ENCODE measurements at places on chromosomes 7 and 10.

- DNase-seq, result no peak
Observed at GRCh38 chr10:65838811-65839210, 1087.0 kb upstream of the LRRTM3 start.

GRCh38 chr7:104150470-104150869 lies 57.3 kb downstream of the ORC5 start:
- no peak for DNase-seq

DNA sequence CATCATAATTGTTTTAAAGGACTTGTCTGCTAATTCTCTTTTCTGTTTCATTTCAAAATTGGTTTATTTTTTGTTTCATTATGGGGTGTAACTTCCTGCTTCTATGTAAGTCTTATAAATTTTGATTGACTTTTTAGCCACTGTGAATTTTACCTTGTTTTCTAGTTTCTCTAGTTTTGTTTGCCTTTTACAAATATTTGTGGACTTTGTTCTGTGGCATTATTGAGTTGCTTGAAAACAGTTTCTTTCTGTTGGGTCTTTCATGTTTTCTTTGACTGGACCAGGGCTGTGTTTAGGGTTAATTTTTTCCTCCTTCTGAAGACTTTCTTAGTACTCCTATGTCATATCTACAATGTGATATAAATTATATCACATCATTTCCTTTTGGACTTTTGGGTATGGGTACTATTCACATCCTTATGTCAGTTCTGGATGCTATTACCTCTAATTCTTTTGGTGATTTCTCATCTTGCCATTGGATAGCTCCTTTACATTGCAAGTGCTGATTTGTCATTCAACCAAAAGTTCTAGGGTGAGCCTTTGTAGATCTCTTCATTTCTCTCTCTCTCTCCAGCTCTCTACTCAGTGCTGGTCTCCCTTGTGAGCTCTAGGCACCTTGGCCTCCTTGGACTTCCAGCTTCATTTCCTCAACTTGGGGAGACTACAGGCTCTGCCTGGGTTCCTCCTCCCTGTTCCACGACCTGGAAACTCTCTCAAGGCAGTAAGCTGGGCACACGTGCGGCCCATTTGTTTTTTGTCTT lies 36.9 kb downstream of the MLLT10 start:
- no peak for DNase-seq

GRCh38 chr7:150629347-150629746 lies 2.8 kb downstream of the GIMAP6 start:
- no peak for DNase-seq

DNA sequence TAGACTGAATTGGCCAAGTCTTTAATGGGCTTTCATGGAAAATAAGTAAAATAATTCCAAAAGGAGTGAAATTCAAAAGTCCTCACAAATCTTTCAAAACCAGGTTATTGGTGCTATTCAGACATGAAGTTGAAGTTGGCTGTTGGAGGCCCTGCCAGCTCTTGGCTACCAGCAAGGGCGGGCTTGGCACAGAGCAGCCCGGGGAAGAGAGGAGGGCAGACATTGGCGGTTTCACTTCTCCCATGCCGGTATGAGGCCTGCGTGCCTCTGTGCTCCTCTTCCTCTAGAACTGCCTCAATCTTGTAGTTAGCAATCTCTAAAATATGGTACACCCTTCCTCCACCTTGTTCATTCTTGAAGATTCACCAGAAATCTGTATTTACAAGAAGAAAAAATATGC lies 16.4 kb upstream of the NPS start:
- DNase-seq, result no peak

DNA sequence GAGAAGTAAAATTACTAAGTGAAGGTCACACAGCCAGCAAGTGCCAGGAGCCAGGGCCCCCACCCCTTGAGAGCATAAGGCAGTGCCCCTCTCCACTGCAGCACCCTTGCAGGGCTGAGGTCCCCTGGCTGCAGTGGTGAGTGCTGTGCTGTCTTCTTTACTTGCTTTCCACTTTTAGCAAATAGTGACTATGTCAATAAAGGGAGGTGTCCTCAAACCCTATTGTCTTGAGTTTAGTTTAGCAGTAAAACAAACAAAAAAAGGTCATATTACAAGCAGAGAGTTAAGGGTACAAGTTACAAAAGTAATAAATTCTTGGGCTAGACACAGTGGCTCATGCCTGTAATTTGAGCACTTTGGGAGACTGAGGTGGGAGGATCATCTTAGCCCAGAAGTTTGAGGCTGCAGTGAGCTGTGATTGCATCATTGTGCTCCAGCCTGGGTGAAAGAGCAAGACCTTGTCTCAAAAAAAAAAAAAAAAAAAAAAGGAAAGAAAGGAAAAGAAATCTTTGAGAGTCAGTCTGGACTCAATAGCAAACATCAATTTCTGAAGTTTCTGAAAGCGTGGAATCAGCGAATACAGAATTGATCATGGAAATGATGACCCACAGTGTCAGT lies 39.0 kb upstream of the KIF5B start:
- no peak for DNase-seq

GRCh38 chr7:103987451-103987850 lies 2.0 kb downstream of the RELN start:
- no peak for DNase-seq

- DNase-seq, result no peak
Observed at GRCh38 chr10:44715136-44715535, 196.0 kb upstream of the TMEM72 start.

DNA sequence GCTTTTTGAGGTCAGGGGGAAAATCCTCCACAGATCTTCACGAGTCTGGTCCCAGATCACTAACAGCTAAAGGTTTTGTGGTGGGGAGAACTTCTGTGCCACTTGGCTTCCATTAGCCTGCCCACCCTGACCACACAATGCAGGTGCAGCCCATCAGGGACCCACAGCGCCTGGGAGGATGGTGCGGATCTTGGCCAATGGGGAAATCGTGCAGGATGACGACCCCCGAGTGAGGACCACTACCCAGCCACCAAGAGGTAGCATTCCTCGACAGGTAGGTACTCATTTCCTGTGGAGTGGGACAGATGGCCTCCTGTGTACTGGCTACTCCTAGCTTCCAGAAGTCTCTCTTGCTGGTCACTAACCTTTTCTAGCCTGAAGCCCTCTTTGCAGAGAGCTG lies 1.5 kb downstream of the FAM241B start:
- no peak for DNase-seq

GRCh38 chr7:80453699-80454340 lies 58.0 kb downstream of the GNAT3 start:
- DNase-seq, result no peak

- no peak for DNase-seq
Observed at GRCh38 chr10:76311752-76312636, 880.6 kb downstream of the LRMDA start.

DNA sequence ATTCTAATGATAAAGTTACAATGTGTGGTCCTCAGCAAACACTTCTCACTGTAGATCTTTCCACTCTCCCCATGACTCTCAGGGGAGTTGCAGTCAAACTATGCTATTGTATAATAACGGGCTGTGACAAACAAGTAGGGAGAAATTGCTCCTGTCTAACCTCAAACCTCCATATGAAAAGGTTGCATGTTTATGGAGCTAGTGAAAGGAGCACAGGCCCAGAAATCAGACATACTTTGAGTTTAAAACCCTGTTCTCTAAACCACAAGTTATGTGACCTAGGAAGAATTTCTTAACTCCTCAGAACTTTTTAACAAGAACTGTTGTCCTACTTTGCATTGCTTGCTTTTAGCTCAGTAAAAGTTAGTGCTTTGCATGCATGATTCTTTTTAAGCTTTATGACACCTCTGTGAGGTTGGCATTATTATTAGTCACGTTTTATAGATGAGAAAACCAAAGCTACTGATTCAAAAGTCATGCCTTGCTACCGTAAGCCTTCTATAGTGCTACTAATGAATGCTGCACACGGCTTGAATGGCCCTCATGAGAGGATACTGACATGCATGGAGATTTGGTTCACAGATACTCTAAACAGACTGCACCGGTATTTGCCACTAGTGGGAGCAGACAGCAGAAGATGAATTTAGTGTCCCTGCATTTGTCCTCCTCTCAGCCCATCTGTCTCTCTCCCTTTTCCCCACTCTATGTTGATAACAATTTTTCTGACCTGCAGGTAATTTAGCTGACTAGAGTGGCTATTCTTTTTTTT lies 129.5 kb upstream of the PCGF5 start:
- no peak for DNase-seq

DNA sequence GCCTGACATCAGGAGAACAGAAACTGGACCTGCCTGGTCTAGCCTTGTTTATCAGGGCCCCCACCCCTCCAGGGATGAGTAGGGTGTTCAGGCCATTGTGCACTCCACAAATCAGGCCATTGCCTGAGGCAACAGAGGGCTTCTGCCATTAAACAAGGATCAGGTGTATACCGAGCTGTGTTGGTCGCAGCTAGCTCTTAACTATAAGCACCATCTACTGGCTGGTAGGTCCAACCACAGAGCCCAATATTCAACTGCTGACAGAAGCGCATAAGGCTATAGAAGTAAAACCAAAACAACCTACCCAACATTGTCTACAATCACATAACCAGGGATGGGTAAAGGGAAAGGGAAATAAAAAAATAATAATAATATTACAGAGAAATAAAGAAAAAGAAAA lies 451.7 kb upstream of the TEX47 start:
- DNase-seq, result no peak

DNA sequence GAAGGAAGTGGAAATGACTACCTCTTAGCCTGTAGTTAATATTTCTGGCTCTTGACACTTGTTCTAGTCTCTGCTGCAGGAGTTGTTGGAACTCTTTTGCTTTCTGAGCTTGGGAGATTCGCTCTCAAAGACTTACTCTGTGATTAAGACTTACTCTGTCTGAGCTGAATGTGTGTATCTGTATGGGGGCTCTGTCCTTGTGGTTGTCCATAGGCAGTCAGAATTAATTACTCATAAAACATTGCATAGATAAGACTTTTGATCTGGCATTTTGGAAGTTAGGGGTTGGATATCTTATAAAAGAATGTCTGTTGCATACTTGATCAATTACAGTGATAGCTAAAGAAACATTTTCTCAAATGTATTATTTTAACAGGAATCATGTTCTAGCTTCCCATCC lies 199.2 kb upstream of the KIAA1217 start:
- DNase-seq, result no peak

DNA sequence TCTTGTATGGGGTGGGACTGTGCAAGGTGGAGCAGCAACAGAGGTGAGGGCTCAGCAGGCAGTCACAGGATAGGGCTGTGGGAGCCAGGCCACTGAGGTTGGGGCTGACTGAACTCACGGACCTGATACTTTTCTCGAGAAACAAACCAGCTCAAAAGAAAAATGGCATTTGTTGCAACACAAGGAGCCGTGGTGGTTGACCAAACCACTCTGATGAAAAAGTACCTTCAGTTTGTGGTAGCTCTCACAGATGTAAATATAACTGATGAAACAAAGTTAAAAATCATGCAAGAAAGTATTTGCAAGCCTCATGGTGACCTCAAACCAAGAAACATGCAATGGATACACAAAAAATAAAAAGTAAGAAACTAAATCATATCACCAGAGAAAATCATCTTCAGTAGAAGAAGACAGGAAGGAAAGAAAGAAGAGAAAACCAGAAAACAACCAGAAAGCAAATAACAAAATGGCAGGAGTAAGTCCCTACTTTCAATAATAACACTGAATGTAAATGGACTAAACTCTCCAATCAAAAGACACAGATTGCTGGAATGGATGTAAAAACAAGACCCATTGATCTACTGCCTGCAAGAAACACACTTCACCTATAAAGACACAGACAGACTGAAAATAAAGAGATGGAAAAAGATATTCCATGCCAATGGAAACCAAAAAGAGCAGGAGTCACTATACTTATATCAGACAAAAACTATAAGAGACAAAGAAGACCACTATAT lies 48.9 kb upstream of the DUSP5 start:
- no peak for DNase-seq

DNA sequence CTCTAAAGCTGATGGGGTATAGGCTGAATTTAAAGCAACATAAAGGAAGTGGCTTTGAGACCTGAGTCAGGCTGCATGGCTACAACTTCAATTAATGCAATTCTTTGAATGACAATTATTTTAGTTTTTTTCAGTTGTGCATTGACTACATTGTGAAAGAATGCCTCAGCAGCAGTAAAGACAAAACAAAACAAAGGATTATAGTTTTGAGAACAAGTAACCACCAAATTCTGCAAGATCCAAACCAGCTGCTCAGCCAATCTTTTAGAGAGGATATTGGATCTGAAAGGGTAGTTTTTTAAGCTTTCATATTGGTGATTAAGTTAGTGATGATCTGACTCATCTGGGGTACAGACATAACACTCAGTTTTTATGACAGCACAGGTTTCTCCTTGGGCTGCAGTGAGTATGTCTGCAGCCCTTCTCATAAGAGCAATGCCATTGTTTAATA lies 40.6 kb upstream of the ABCA13 start:
- no peak for DNase-seq

DNA sequence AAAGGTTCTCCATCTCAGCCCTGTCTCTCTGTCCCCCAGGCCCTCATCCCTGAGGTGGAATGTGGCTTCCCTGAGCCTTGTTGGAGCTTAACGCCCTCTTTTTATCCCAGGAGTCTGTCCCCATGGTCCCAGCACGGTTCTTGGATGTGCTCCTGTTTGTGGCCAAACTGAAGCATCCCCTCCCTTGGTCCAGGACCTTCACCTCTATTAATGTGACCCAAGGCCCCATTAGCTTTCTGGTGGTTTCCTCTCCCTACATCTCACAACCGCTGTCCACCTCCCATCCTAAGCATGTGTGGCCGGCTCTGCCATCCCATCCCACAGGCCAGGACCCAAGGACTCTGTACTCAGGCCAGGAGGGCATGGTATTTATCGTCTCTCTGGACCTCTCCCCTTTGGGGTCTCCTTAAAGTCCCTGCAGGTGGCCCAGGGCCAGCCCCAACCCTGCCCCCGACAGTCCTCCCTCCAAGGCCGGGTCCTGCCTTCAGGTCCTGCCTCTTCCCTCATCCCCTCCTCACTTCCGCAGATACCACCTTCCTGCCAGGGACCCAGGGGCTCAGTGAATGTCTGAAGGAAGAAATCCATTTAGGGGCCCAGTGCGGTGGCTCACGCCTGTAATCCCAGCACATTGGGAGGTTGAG lies 15.4 kb upstream of the SH2B2 start:
- no peak for DNase-seq

- no peak for DNase-seq
Observed at GRCh38 chr10:69497231-69497561, 45.9 kb downstream of the TSPAN15 start.

- DNase-seq, result no peak
Observed at GRCh38 chr7:150946421-150947240, 31.5 kb downstream of the KCNH2 start.

- DNase-seq, result no peak
Observed at GRCh38 chr10:3354174-3354900, 181.8 kb upstream of the PITRM1 start.

- no peak for DNase-seq
Observed at GRCh38 chr7:30253796-30254165, 30.6 kb upstream of the ZNRF2 start.

GRCh38 chr7:70810558-70811139 lies 321.3 kb upstream of the GALNT17 start:
- no peak for DNase-seq

- DNase-seq, result no peak
Observed at GRCh38 chr7:27198871-27199801, 755 bp downstream of the HOXA13 start.
